Endodermal cell (in vitro differentiated cells): ENCODE measurements at places on chromosomes 1 and 21. TPM values are rescaled to one million over a fixed set of nuclear protein-coding genes. Genes with fewer than 3 reads are reported as not detected.

- no peaks in the 10 kb centered on the region for H3K27me3 ChIP-seq
- peaks cover 10% of the 10 kb centered on the region for H3K4me1 ChIP-seq
- peak within 1 kb of the TSS; percentile 95 for H3K27ac ChIP-seq
- peak within 1 kb of the TSS; percentile 97 for H3K4me3 ChIP-seq
- H3K36me3 ChIP-seq, result peaks cover 29% of the 10 kb centered on the region
These were observed at the start of gene IRF2BP2 for GRCh38 chr1:234610061-234610665. IRF2BP2 (minus strand) TSS chr1:234610178; CDS start chr1:234609494, 684 bp downstream.

DNA sequence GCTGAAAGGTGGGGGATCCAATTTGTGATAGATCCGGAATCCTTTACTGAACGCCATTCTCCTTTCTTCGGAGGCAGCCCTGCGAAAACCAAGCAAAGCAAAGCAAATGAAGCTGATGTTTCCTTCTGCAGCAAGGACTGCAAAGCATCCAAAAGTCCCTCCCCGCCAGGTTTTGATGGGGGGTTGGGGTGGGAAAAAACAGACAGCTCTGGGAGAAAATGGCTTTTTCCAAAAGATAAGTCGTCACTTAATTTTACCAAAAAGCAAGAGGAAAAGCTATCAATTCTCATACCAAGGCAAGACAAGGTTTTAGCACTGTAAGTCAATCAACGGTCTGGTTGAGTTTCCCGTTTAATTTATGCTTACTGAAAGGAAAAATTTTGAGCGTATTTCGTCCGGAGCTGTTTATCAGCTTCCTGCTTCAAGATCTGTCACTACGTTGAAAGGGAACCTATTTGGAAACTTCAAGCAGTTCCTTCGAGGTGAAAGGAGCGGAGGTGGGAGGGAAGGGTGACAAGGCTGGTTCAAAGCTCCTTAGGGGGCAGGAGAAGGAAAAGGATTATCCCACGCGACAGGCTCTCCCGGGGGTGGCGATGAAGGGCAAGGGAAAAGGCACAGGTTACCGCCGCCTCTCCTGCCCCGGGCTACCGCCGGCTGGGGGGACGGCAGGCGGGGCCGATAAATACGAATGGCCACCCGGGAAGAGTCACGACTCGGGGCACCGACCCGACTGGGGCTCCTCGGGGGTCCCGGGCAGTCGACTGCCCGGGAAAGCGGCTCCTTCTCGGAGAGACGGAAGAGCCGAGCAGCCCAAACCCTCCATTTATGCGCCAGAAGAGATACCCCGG is 750 bp downstream of the SYNJ1 start:
- no peak overlapping the region for H3K27ac ChIP-seq
- peak; percentile 63 for DNase-seq
- peak overlapping the region; percentile 100 for H3K4me3 ChIP-seq
- H3K4me1 ChIP-seq, result no peaks in the 10 kb centered on the region
- no peaks in the 10 kb centered on the region for H3K27me3 ChIP-seq

The GREM2 gene
- total RNA-seq, result 7.8 to 10.2 TPM (median 8.4 TPM) in 3 replicates

The TMEM51 gene
- total RNA-seq, result 10.2 and 12.1 TPM in 2 replicates

The DEGS1 gene
- total RNA-seq, result 10.7 to 28.9 TPM (median 26.4 TPM) in 3 replicates

DNA sequence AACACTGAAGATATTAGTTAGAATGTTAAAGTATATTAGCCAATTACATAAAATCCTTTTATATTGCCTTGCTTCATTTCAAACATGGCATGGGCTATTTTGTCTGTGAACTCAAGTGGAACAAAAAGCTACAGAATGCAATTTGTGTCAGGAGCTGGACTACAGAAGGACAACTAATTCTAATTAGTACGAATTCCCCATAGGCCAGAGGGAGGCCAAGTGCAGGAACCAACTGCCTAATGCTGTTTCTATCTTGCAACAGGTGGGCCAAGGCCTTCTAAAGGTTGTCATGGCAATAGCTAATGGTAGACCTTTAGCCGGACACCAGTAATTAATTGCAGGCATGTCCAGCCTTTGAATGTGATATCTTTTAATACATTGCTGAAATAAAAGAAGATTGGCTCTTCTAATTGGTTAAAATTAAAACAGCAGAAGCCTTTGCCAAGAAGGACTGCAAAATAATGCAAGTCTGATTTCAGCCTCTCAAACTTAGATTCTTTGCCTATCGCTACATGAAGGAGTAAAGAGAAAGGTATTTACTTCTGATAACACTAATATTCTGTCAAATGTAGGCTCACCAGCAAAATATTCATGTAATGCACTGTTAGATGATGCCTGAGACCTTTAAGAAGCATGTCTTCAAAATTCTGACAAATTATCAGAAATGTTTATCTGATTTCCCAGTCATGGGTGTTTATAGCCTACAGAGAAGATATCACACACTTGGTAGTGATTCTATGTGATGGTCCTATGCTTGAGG is 232.1 kb downstream of the LMO4 start:
- H3K27me3 ChIP-seq, result no peaks in the 10 kb centered on the region
- no peak overlapping the region for H3K4me3 ChIP-seq
- no peak overlapping the region for H3K27ac ChIP-seq
- no peaks in the 10 kb centered on the region for H3K4me1 ChIP-seq

The GPR3 gene
- 2.1 to 4.4 TPM (median 4.1 TPM) in 3 replicates for total RNA-seq

The DPT gene
- not detected in 3 replicates for total RNA-seq

The PRAMEF5 gene
- not detected in 3 replicates for total RNA-seq

The SPRR2G gene
- total RNA-seq, result not detected in 2 replicates

GRCh38 chr21:41752231-41752681 is 14.6 kb downstream of the RIPK4 start:
- H3K4me3 ChIP-seq, result no peak overlapping the region
- H3K4me1 ChIP-seq, result peaks cover 19% of the 10 kb centered on the region
- peak overlapping the region; percentile 18 for H3K27ac ChIP-seq
- no peak for DNase-seq
- no peaks in the 10 kb centered on the region for H3K27me3 ChIP-seq

GRCh38 chr1:197912739-197913494 is 4.3 kb upstream of the LHX9 start:
- H3K27me3 ChIP-seq, result peaks cover 100% of the 10 kb centered on the region
- no peaks in the 10 kb centered on the region for H3K36me3 ChIP-seq
- peak; percentile 66 for DNase-seq
- no peak overlapping the region for H3K27ac ChIP-seq

DNA sequence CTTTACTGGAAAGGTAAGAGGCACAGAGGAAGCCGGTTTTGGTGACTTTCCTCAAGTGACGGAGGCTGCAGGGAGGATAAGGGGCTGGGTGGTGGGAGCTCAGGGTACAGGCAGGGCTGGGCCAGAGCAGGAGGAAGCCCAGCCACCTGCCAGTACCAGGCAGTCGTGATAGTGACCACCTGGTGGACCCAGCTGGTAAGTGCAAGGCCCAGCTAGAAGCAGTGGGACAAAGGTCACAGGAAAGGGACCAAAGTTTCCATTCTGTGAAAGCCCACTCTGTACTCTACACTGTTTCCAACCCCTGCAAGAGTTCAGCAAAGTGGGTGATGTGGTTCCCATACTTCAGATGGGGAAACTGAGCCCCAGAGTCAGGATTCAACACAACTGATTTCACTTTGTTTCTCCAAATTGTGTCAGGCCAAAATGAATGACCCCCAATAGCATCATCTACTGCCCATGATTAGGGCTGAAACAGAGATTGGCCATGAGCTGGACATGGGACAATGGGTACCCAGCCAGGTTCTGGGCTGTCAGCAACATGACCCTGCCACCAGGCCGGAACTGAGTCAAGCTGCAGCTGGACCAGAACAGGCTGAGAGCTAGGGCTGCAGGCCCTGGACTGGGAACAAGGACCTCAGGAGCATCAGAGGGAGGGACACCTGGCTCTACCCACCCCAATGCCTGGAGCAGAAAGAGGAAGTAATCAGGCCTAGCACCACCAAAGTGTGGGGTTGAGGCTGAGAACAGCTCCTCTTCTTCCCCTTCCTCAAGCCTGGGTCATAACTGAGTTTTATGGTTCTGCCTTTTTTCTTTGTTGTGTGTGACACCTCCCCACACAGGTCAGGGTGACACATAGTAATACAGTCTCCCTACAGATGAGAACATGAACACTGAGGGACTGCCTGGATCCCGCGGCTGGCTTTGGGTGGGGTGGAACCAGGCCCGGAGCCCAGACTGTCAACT is 50.2 kb downstream of the KCNN3 start:
- DNase-seq, result peak; percentile 88
- no peak overlapping the region for H3K27ac ChIP-seq
- H3K4me1 ChIP-seq, result no peaks in the 10 kb centered on the region

- H3K27me3 ChIP-seq, result no peaks in the 10 kb centered on the region
- DNase-seq, result peak; percentile 75
- H3K4me1 ChIP-seq, result no peaks in the 10 kb centered on the region
- H3K36me3 ChIP-seq, result peaks cover 82% of the 10 kb centered on the region
These were observed 9.6 kb downstream of the P3H1 start for GRCh38 chr1:42756956-42757891.

- no peaks in the 10 kb centered on the region for H3K36me3 ChIP-seq
These were observed 369.3 kb upstream of the TMPRSS15 start for GRCh38 chr21:18772897-18773296.

- H3K27ac ChIP-seq, result no peak overlapping the region
- no peaks in the 10 kb centered on the region for H3K36me3 ChIP-seq
- no peak for DNase-seq
- H3K4me3 ChIP-seq, result no peak overlapping the region
- H3K4me1 ChIP-seq, result peaks cover 2% of the 10 kb centered on the region
These were observed 34.9 kb upstream of the TACSTD2 start for GRCh38 chr1:58611861-58612385.

GRCh38 chr1:151984313-151984956 is 9.2 kb downstream of the S100A10 start:
- peaks cover 78% of the 10 kb centered on the region for H3K36me3 ChIP-seq
- no peaks in the 10 kb centered on the region for H3K27me3 ChIP-seq
- no peak overlapping the region for H3K4me3 ChIP-seq
- no peak overlapping the region for H3K27ac ChIP-seq

DNA sequence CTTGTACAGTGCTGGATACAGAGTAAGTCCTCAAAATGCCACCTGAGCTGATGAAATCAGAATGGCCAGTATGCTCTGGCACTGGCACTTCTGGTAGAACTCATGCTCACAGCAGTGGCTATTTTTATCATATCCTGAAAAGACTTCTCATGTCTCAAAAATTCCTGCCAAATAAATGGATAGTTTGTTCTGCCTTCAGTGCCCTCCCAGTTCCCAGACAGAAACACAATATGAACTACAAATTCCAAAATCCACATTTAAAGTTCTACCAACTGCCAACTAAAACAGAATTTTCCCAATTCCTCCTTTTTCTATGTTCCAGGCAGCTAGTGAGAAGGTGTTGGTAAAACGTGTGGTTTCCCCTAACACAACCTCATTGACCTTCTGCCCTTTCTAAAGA is 51.4 kb upstream of the RGS1 start:
- H3K4me1 ChIP-seq, result no peaks in the 10 kb centered on the region
- DNase-seq, result no peak
- no peak overlapping the region for H3K27ac ChIP-seq
- H3K36me3 ChIP-seq, result no peaks in the 10 kb centered on the region
- no peak overlapping the region for H3K4me3 ChIP-seq
- no peaks in the 10 kb centered on the region for H3K27me3 ChIP-seq

DNA sequence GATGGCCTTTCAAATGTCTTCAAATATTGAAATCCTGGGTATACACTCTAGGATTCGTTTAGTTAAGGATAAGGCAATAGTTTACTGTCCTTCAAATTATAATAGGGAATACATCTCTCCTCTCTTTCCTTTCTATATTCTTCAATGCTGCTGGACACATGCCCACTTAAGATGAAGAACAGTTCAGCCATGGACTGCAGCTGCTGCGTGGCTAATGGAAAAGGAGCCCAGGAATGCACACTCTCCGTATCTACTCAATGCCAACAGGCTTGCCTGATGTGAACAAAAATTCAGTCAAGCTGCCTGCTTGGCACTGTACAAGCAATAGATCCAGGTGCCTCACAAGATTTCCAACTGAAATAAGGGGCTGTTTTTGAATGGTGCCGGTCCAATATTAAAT is 321.2 kb upstream of the LYPLAL1 start:
- H3K36me3 ChIP-seq, result no peaks in the 10 kb centered on the region
- no peak for DNase-seq
- no peak overlapping the region for H3K4me3 ChIP-seq
- H3K27ac ChIP-seq, result no peak overlapping the region
- H3K4me1 ChIP-seq, result peaks cover 2% of the 10 kb centered on the region
